ENCODE measurements at places on chromosomes 11 and 22.

DNA sequence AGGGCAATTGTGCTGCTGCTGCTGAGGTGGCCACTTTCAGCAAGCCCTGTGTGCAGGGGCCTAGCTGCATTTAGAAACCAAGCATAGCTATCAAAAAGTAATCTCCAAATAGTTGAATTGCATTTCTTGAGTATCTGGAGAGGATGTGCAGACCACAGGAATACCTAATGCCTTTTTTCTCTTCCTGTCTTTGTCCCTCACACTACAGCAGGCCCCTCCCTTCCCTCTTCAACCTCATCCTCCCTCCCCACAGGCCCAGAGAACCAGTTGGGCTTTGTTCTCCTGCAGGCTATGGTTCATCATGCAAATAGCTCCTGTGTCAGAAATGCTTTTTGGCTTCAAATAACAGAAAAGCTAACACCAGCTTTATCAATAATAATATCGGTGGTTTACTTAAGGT lies 47.7 kb downstream of the DKK3 start:
- no peak for DNase-seq

DNA sequence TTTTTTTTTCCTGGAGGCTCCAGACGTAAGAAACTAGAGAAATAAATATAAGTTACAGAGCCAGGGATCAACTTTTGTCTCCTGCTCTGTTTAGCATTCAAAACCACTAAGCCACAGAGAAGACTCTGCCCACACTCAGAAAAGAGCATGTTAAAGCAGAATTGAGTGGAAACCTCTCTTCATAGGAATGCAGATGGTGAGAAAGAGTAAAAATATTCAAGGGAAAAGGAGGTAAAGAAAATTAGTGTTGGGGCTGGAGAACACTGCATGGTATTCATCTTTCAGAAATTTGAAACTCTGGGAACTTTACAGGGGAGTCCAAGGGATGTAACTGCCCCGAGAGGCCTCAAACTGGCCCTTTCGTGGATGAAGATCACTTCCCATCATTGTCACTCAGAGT lies 65.1 kb downstream of the CLMP start:
- peak; percentile 30 for DNase-seq

DNA sequence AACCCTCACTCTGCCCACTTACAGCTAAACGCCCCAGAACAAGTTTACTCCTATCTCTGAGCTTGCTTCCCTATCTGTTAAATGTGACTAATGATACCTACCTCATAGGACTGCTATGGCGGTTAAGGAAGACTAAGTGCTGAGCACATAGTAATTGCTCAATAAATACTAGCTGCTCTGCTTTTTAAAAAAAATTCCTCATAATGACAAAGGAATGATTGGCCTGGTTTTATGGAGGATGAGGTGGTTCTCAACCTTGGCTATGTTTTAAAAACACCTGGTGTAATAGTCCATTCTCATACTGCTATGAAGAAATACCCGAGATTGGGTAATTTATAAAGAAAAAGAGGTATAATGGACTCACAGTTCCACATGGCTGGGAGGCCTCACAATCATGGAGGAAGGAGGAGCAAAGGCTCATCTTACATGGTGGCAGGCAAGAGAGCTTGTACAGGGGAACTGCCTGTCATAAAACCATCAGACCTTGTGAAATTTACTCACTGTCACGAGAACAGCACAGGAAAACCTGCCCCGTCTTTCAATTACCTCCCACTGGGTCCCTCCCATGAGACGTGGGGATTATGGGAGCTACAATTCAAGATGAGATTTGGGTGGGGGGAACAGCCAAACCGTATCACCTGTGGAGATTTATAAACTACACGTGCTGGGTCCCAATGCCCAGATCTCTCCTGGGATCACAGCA lies 127.2 kb upstream of the SYT13 start:
- DNase-seq, result no peak

GRCh38 chr11:128967578-128967977 lies 24.9 kb upstream of the TP53AIP1 start:
- DNase-seq, result no peak

- DNase-seq, result peak; percentile 41
Observed at GRCh38 chr11:57513911-57514537, 1.5 kb downstream of the SLC43A1 start.

GRCh38 chr22:45583504-45583903 lies 80.8 kb downstream of the FBLN1 start:
- no peak for DNase-seq

- no peak for DNase-seq
Observed at GRCh38 chr11:72703267-72704008, 29.2 kb upstream of the PDE2A start.

GRCh38 chr11:83778596-83778995 lies 492.4 kb upstream of the CCDC90B start:
- DNase-seq, result no peak

DNA sequence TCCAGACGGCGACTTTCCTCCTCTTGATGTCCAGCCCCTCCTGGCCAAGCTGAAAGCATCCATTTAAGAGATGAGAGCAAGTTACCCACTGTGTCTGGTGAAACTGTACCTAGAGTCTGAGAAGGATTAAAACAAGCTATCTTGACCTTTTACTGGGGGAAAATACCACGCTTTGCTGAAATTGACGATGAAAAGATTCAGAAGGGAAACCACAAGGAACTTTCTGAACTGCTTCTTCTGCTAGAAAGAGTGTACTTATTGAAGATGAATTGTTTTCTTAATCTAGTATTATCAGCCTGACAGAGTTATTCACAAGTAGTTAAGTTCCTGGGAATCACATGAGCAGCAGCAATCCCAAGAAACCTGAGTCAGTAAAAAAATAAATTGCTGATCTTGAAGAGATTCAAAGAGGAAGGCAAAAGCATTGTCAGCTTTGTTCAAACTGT lies 13.1 kb upstream of the MS4A6A start:
- peak; percentile 53 for DNase-seq

DNA sequence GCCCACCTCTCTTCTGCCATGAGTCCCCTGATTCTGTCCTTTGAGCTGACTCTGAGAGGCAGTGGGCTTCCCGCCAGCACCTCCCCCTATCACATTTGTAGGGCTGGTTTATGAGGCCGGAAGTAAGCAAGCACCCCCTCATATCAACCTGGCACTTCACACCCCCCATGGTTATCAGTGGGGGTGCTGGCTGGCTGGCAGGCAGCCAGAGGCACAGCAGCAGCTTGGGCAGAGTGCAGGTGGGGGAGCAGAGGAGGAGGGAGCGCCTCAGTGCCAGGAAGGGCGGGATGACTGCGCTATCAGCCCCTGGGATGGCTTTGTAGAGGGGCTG lies 22.9 kb upstream of the CHRM4 start:
- DNase-seq, result no peak

- no peak for DNase-seq
Observed at GRCh38 chr11:128691802-128692752, 1.8 kb upstream of the FLI1 start.

DNA sequence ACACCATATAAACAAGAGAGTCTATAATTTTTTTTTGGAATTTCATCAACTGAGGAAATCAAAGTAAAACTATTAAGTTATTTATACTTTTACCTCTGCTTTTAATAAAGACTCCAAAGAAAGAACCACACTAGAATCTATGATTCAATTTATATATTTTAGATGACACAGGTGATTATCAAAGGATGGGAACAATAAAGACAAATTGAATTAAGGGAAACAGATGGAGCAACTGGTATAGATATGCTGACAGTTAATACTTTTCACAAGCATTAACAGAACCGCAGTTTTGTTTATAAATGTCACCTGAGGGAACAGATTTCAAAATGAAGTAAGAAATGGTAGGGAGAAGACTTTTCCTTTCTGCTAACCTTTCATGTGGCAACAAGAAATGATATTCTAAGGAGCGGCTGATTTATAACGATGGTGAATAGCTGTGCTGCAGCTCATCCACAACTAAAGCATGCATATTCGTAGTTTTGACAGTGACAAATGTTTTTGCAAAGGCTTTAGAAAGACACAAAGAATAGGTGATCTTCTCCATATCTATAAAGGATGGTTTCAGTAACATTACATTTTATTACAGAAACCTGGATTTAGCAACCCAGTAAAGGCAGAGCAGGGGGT lies 1502.9 kb upstream of the RAG2 start:
- no peak for DNase-seq

GRCh38 chr22:29727131-29727523 lies 7.3 kb downstream of the CABP7 start:
- DNase-seq, result peak; percentile 12

DNA sequence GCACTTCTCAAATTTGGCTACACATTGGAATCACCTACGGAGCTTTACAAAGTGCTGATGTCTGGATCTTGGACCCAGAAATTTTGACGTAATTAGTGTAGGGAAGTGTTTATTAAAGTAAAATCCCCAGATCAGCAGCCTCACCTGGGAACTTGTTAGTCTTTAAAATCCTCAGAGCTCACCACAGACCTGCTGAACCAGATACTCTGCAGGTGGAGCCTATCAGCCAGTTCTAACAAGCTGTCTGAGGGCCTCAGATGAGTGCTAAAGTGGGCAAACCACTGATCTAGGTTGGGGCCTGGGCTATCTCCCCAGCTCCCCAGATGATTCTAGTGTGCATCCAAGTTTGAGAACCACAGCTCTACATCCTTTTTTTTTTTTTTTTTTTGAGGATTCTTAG lies 436.0 kb downstream of the ETS1 start:
- no peak for DNase-seq

GRCh38 chr11:61834278-61835048 lies 6.4 kb downstream of the FADS2 start:
- peak; percentile 73 for DNase-seq

DNA sequence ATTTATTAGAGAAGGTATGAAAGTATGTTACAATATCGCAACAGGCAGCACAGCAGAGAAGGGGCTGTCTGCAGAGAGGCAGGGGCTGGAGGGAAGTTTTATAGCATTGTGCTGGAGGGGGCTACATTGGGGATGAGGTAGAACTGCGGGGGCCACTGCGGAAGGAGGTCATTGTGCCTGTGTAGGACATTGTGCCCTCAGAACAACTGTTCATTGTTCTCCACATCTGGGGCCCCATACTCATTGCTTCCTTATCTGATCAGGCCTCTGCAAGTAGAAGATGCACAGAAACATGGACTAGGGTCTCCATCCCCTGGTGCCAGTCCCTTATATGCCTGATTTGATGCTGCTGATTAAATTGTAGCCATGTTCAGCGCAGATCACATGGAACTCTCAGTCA lies 12.1 kb downstream of the NADSYN1 start:
- no peak for DNase-seq

DNA sequence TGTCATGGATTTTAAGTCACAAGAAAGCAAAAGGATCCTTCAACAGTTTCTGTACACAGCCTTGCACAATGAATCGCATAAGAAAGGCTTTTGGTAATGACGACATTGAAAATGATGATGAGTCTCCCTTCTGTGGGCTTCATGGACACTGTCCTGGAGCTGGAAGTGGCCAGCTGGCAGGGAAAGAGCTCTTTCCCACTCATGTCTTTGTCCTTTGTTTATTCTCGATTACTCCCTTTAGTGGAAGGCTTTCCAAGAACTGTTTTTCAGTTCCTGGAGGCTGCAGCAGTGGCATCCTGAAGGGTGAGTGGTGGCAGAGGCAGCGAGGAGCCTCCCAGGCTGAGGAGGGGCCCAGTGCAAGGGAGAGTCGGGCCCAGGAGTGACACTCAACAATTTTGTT lies 505.2 kb downstream of the NTM start:
- DNase-seq, result no peak

DNA sequence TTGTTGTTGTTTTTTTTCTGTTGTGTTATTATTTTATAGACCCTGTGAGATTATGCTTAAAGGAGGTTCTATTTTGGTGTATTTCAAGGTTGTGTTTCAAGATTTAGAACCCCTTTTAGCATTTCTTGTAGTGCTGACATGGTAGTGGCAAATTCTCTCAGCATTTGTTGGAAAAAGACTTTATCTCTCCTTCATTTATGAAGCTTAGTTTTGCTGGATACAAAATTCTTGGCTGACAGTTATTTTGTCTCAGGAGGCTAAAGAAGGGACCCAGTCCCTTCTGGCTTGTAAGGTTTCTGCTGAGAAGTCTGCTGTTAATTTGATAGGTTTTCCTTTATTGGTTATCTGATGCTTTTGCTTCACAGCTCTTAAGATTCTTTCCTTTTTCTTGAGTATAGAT lies 40.7 kb upstream of the ARHGAP20 start:
- no peak for DNase-seq

DNA sequence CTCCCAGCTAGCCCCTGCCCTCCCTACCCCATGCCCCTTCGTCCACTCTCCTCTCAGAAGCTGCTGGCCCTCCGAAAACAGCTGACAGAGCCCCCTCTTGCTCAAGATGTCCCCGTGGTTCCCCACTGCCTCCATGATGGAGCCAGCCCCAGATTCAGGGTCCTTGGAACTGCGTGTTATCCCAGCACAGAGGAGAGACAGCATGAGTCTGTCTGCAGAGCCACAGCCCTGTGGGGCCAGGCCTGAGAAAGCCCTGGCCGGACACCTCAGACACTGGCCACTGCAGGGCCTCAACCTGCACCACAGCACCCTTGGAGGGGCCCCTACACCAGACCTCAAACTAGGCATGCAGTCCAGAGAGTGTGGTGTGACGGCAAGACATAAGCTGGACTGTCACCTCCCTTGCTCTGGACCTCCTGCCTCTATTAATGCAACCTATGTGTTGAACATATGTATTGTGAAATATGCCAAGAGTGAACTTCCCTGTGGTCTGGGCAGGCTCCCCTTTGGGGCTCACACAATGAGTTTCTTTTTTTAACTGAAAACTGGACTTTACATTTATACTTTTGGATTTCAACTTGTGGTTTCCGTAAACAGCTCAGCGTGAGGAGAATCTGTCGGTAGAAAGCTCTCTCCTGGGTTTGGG lies 9.6 kb downstream of the PNPLA5 start:
- DNase-seq, result peak; percentile 68

GRCh38 chr22:39283322-39284141 lies 35.9 kb downstream of the RPL3 start:
- DNase-seq, result no peak

DNA sequence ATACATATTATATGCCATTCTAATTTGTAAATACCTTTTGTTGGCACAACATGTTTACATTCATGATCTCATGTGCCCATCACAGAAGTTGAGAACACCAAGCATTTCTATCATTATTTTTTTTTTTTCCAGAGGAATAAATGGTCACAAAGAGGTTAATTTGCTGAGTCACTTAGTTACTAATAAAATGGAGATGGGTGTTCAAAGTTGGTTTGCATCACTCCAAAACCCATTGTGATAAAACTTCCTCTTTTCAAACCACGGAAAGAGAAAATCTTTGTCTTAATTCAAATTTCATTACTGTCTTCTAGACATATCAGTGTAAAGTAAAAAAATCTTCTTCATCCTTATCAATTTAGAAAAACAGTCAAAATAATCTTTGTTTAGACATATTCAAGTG lies 636.8 kb upstream of the CCDC179 start:
- DNase-seq, result peak; percentile 54
